ENCODE measurements at places on chromosomes 11 and 22.

DNA sequence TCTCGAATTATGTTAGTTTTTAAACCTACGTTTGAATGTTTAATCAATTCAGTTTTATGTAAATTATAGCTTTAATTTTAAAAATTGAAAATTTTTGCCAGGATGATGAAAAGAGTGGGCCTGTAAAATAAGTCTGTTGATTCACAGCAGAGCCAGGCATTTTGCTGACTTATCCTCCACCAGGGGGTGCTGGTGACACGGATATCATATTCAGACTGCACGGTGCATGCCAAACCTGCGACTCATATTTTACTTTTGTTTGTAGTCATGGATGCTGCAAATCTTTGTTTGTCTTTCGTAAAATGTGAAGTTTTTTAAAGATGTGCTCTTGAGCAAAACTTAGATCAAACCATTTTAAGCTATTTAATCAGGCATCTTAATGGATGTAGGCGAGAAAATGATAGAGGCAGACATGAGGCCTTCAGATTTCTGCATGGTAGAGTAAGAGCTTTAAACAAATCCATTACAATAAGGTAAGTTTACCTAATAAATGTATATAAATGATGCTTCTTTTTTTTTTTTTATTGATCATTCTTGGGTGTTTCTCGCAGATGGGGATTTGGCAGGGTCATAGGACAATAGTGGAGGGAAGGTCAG lies 3.6 kb upstream of the OR8B3 start:
- DNase-seq = peak; percentile 36

GRCh38 chr22:46469711-46470110 lies 67.7 kb downstream of the CELSR1 start:
- DNase-seq = no peak

DNA sequence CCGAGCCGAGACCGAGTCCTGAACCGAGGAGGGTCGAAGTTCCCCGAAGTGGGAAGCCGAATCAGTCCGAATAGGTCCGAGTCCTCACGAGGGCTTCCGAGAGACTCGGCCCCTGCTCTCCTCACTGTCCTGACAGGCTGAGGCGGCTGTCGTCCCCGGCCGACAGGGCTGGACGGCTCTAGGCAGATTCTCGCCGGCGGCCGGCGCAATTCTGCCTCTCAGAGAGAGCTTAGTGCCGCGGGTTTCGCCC lies 191 bp upstream of the DEAF1 start:
- no peak for DNase-seq

DNA sequence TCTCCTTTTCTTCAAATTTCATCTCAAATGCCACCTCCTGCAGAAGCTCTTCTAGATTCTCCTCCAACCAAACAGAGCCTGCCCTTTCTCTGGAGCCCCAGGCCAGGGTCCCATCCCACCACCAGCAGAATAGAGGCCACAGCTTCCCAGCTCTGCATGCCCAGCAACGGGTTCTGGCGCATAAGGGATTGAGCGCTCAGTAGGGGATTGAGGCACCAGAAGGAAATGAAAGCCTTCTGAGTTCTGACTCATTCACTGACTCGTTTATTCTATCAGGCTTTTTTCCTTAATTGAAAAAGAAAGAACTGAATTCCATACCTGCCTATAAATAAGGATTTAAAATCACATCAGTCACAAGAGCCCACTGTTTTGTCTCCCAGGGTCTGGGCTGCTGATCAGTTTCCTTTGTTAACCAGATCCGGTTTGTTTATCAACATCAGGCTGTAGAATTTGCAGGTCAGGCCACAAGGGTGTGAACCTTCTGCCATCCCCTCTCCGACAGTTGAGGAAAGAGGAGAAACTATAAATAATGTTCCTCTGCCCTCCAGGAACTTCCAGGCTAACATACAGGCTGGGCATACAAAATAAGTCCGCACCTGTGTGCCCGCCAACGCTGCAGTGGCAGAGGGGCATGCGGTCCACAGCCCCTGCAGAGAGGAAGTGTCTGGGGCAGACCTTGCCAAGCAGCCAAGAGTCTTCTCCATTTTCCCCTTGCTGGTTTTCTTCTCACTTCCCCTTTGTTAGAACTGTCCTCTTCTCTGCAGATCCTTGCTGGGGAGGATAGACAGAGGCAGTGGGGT lies 63.5 kb upstream of the PRDM11 start:
- DNase-seq = no peak

- DNase-seq = peak; percentile 86
These were observed 4.4 kb upstream of the FBXO3 start for GRCh38 chr11:33778675-33779074.

DNA sequence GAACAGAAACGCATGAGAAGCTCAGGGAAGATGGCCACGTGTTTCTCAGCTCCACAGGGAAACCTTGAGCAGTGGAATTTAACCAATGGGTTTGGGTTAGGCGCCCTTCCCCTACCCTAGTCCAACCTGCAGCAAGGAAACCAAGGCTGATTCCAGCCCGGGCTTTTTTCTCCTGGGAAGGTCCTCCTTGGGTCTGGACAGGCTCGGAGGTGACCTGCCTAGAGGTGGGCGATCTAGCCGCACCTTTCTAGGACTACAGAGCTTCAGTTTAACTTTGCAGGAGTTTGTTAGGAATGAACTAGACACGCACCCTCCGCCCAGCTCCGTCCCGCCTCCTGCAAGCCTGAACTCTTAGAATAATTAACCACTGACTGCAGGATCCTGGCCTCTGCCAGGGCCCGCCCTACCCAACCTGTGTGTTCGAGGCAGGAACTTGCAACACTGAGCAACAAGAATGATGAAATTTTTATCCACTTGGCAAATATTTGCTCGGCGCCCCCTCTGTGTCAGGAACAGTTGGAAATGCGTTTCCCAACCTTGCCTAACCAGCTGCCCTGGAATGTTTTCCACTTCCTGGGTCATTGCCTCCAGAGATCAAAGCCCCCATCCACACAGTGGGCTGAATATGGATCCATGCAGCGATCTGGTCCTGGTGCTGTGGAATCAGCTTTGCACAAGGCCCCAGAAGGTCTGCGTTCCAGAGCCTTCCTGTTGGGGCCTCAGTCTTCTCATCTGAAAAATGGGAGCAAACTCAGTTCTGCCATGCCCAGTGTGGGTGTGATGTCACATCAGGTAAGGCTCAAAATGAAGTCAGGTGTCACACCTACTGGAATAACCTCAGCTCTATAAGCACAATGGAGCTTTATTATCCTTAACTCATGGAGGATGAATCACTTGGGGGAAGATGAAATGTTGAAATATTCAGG lies 13.3 kb downstream of the MPST start:
- DNase-seq = peak; percentile 47

DNA sequence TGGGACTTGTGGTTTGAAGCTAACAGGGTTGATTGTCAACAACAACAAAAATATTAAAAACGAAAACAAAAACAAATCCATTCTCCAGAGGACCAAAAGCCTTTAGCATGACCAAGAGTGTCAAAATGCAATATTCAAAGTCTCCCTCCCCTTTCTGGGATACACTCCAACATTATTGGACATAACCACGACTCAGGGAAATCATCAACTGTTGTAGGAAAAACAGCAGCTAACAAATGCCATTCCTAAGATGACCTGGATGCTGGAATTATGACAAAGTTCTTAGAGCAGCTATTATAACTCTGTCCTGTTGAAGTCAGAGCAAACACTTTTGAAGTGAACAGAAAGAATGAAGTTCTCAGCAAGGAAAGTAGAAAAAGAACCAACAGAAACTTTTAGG lies 143.0 kb downstream of the TMEM135 start:
- DNase-seq = peak; percentile 66

- DNase-seq = no peak
These were observed 23.1 kb upstream of the LDHA start for GRCh38 chr11:18371279-18371678.

GRCh38 chr22:20437613-20438426 lies at the start of gene SCARF2:
Gene SCARF2 (minus strand): TSS chr22:20437825. CDS start chr22:20437754, 71 bp downstream.
- DNase-seq = no peak

- DNase-seq = no peak
These were observed 59.2 kb downstream of the MYO7A start for GRCh38 chr11:77187111-77187750.

- DNase-seq = no peak
These were observed 1.4 kb downstream of the PCF11 start for GRCh38 chr11:83158357-83158786.

- DNase-seq = no peak
These were observed 39.3 kb upstream of the SOX6 start for GRCh38 chr11:16395601-16396000.

All from fibroblast of skin of left biceps (primary cell).